ENCODE measurements at places on chromosomes 11 and 22.

GRCh38 chr22:46490538-46490937, 46.9 kb downstream of the CELSR1 start:
- no peak for DNase-seq

DNA sequence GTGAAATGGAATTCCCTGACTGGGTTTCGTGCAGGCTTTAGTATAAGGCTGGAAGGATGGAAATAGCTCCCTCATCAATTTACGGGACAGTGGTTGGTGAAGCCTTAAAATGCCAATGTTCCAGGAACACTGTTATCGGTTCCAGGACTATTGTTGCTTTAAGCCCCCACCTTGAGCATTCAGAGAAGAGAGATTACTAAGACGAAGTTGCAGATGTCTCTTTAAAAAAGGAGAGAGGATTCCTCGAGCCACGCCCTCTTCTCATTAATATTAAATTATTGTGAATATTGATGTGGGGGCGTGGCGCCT, 195 bp upstream of the CREB3L1 start:
- DNase-seq, result peak; percentile 75

DNA sequence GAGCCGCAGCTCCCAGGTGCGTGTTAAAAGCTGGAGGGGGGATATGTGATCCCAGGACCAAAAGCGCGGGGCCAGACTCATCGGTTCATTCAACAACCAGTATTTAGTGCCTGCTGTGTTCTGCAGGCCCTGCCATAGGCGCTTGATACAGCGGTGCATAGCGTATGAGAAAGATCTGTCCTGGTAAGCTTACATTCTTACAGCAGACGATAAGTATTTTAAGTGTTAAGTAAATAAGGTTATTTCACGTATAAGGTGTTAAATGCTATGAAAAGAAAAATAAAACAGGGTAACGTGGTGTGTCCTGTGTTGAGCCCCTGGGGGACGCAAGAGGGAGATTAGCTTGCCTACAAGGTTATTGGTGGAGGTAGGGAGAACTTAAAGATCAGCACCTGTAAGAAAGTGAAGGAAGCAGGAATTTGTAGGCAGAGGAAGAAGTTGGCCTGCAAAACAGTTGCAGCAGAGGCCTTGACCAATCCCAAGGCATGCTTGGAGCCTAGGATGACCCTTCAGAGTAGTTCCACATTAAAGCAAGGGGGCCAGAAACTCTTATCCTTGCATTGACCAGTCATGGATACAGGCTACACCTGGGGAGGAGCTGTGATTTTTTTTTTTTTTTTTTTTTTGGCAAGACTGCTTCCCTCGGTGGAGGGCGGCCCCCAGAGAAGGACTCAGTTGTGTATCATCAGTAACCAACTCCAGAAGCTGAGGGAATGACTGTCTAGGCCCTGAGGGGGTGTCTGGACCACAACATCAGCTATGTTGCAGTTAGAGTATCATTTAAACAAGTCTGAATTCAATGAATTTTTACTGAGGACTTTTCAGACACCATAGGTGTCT, 487 bp upstream of the LIPT2 start:
- peak; percentile 58 for DNase-seq

DNA sequence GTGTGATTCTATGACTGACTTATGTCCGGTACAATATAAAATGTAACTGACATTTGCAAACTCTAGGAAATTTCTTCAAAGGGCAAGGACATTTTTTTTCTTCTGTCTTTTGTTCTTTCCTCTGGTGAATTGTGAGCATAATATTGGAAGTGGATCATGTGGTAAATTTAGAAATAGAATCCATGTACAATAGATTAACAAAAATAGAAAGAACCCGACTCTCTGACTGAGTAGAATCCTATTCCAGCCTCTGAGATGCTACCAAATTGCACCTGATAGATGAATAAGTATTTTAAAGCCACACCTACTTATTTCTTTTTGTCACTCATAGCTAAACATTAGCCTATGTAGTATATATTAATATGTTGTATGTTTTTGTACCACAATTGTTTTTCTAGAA, 860.3 kb downstream of the LUZP2 start:
- DNase-seq, result no peak

GRCh38 chr11:109706945-109707344, 285.0 kb downstream of the C11orf87 start:
- DNase-seq, result no peak

DNA sequence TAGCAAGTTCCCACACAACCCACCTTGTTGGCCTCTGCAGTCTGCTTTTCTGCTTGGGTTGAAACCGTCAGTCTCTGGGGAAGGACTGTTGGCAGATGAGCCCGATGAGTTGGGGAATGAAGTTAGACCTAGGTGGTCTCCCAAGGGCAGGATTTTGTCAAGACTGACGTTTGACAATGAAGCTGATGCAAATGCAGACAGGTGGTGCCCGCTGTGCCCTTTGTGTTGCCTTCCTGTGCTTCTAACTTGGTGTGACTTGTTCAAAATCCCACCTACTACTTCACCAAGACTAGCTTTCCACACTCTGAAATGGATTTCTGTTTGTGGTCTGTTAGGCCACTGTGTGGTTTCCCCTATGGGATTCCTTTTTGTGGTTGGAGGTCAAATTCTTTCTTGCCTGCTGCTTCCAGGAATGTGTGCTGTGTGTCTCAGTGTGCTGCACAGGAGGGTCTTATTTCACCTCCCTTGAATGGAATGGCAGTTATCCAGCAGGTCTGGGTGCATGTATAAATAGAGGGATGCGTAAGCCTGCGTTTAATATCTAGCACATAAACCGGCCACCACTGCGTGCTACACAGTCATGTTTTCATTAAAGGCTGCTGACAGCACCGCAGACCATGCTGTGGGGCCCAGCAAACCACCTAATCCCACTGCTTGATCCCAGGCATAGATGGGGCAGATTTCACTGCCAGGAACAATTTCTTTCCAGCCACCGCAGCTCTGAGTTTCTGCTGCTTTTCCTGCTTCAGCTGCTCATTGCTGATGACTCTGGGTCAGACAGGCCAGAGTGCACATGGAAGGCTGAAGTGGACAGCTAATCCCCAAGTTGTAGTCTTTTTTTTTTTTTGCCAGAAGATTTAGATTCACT, 44.8 kb downstream of the ADAMTS8 start:
- DNase-seq, result peak; percentile 100

Measured in fibroblast of upper back skin (primary cell).